Effector CD8-positive, alpha-beta T cell (primary cell): ENCODE measurements at places on chromosomes 7 and 10.

DNA sequence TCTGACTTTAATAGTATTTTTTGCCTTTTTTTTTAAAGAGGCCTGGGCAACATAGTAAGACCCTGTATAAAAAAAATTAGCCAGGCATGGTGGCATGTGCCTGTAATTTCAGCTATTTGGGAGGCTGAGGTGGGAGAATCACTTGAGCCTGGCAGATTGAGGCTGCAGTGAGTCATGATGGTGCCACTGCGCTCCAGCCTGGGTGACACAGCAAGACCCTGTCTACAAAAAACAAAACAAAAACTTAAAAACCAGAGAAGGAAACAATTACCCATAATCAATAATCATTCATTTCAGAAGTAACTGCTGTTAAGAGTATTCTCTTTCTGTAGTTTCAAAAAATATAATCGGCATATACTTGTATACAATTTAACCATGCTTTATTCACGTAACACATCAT lies 28.0 kb downstream of the VPS26A start:
- no peak for DNase-seq

DNA sequence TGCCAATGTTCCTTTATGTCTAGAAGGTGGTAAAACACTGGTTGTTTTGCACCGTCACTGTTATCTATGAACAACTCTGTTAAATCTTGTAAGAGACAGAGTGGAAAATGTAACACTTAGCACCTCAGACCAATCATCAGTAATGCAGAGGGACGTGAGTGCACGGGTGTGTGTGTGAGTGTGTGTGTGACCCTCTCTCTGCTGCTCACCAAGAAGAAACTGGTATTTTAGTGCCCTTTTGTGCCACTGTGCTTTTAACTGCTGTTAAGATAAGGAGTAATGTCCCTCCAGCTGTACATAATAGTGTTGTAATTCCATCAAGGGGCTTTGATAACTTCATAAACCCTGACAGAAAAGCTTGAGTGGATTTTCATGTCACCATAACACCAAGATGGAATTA lies 130.1 kb downstream of the CREB5 start:
- no peak for DNase-seq

- DNase-seq: no peak
Measured at GRCh38 chr10:17237915-17238444, 9.9 kb downstream of the VIM start.

DNA sequence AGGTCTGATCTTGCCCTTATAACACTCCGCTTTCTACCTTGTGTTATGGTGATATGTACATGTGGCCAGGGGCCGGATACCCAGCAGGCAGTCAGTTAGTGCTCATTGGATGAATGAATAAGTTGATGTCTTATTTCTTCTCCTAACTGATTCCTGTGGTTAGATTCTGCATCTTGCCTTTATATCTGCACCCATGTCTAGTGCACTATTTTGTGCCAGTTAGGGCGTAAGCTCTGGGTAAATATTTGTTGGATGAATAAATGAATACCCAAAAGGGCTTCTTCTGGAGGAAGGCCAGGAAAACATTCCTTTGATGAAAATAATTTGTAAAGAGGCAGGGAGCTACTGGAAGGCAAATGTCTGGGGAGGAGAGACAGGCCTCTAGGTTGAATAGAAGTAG lies 148.2 kb downstream of the CHN2 start:
- DNase-seq: no peak

DNA sequence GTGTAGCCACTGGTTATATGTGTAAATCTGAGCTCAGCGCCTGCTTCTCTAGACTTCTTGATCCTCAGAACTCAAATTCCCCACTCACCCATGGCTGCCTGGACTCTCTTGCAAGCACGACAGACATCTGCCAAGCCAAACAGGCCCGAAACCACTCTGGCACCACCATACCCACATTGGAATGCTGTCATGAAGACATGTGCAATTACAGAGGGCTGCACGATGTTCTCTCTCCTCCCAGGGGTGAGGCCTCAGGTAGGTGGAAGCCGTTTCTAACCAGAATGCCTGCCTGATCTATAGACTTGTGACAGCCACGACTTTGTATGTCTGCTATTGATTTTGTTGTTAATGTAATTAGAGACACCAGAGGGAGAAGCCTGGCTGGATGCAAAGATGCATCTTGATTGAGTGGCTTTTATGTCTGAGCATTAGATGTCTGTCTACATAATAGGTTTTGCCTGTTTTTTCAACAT lies 4.0 kb downstream of the BAMBI start:
- no peak for DNase-seq

DNA sequence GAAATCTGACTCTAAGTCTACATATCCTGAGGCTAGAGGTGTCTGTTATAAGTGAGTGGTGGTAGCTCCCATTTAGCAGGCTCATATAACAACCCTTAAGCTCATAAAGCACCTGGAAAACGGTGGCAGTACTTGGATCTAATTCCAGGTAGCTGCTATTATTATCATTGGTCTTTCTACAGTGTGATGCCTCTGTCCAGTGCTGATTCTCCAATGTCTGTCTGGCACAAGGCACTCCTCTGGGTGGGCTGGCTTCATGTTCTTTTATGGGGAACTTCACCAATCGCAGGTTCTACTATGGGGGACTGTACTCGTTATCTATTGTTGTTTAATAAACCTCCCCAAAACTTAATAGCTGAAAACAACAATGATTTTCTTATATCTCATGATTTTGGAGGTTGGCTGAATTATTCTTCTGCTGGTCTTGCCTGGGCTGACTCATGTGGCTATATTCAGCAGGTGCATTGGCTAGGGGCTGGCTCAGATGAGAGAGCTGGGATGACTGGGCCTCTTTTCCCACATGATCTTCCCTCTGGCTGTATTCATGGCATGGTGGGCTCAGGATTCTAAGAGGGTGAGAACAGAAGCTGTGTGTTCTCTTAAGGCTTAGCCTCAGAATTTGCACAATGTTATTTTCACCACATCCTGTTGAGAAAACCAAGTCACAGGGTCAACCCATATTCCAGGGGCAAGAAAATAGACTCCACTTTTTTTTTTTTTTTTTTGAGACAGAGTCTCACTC lies 93.0 kb upstream of the PCGF5 start:
- DNase-seq: no peak

- DNase-seq: no peak
Measured at GRCh38 chr10:123229927-123230630, 75.9 kb downstream of the BUB3 start.

- no peak for DNase-seq
Measured at GRCh38 chr10:124537166-124537725, 75.6 kb downstream of the LHPP start.

GRCh38 chr10:86343761-86344160 lies 22.8 kb downstream of the GRID1 start:
- DNase-seq: no peak

GRCh38 chr10:83536426-83536825 lies 602.9 kb upstream of the GHITM start:
- DNase-seq: no peak

DNA sequence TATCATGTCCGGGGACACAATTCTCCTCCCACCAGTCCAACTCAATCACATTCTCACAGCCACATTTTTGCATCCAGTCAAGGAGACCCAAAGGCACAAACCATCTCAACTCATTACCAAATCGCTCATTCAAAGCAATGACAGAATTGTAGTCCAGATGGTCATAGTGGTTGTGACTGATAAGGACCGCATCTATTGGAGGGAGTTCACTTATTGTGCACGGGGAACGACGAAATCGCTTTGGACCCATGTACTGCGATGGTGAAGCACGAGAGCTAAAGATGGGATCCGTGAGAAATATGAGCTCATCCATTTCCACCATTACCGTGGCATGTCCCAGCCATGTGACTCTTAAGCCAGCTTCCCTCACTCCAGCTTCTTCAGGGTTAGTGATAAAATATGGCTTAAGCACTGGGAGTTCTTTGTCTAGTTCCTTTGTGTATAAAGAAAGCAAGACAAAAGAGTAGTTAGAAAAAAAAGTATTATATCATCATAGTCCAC lies 29.1 kb downstream of the NAPEPLD start:
- no peak for DNase-seq

DNA sequence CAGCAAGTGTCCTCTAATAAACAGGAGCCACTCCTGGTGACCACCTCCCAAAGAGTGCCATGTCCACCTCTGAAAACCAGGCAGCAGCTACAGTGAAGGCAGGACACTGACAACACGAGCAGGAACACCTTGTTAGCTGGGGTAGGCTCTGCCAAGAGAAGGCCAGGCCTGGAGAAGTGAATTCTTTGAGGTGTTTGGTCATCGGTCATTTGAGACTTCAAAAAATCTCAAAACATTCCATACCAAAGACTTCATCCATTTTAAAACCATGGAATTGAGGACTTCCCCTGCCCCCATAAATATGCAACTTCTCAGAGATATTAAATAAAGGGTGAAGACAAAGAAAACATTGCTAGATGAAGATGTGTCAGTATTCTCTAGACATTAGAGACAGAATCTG lies 28.4 kb upstream of the OPALIN start:
- DNase-seq: no peak

DNA sequence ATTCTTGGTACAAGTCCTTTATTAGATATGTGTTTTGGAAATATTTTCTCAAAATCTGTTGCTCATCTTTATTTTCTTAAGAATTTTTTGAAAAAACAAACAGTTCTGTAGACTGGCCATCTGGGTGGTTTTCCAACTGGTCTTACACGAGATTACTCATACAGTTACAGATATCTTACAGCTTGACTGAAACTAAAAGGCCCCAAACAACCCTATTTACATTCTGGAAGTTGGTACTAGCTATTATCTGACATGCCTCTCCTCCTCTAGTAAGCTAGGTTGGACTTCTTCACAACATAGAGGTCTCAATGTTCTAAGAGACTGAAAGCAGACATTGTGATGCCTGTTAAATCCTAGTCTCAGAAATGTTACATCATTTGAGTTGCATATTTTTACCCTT lies 52.0 kb downstream of the ZNF22 start:
- no peak for DNase-seq

- DNase-seq: no peak
Measured at GRCh38 chr10:17655567-17656146, 11.7 kb downstream of the STAM start.

DNA sequence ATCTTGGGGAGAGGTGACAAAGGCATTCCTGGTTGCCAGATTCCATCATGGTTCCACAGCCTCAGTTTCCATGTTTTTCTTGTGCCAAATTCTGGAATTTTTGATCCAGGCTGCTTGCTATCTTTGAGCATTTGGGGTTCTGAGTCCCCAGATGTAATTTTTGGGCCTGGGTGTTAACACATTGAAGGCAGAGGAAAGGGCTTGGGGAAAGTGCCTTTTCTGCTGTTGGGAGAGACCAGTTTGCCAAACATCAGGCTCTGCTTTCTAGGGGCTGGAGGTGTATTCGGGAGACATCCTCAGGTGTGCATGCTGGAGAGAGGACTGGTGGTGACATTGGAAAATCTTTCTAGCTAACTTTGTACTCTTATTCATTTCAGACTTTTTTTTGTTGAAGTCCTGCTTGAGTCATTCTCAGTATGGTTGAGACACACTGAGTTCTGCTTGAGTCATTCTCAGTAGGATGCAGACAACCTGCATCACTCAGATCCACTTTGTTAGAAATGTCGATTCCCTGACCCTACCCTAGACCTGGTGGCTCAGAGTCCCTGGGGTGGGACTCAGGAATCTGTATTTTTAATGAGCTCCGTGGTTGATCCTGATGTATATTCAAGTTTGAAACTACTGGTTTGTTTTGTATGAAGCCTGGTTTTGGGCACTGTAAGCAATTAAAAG lies 101.0 kb downstream of the LRMDA start:
- no peak for DNase-seq

DNA sequence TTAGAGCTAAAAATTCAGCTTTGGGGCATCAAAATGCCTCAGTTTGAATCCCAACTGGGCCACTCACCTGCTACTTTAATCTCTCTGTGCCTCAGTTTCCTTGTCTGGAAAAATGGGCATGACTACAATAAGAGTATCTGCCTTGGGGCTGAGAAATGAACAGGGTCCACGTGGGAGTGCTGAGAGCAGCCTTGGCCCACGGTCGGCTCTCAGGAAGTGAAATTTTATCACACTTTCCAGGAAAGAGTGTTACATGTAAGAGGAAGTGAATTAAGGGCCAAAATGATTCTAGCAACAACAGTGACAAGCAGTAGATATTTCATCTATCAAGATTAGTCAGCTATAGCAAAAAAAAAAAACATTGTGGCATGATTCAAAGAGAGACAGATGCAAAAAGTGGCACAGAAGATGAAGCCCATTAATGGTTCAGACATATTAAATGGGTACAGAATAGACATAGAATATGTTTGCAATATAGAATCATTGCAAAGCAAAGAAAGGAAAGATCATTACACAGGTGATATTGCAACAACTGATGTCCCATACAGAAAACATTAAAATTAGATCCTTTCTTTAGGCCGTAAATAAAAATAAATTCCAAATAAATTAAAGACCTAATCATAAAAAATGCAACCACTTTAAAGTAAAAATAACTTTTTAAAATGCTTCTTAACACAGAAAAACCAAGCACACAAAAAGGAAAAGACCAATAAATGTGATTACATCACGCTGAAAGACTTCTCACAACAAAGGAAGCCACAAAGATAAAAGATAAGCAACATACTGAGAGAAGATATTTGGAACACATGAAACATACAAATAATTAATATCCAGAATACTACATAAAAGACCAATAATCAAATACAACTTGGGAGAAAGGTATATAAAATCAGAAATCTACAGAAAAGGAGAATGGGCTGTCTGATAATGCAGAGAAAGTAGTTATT lies 4.3 kb downstream of the TMEM273 start:
- no peak for DNase-seq

DNA sequence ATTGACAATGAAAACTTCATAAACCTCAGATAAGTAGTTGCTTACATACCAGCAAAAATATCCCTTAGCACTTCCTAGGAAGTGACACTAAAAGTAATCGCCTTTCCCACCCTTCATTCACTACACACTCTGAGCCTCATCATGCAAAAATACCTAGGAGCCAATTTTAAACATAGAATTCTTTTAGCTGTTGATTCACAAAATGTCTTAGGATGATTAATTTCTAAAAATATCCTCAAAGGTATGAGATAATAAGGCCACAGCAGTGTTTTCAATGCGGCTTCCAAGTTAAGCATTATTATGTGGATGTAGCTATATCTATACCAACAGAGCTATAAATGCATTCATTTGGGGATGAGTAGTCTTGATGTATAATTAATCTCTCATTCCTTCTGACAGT lies 13.2 kb downstream of the DNAJC9 start:
- DNase-seq: no peak

- DNase-seq: no peak
Measured at GRCh38 chr7:30027065-30027456, 559 bp upstream of the FKBP14 start.

DNA sequence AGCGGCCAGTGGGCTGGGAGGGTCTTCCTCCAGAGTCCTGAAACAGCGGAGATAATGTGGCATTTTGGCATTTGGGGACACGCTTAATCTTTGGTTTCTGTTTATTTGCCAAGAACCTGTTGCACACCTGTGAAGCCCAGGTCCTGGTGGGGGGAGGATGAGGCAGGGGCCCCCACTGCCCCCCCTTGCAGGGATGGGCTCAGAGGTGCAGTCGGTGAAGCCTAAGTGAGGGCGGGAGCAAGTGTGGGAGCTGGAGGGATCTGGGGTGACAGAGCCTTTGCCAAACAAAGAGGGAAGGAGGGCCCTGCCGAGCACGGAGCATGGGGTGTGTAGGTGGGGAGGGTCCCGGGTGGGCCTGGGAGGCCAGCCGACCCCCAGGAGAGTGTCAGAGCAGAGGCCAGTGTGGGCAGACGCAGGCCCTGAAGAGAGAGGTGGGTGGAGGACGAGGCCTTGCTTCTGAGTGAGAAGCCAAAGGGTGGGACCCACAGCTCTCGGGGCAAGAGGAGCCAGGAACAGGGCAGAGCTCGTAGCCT lies 62.1 kb upstream of the ADGRA1 start:
- no peak for DNase-seq
